ENCODE measurements at places on chromosomes 12 and 14.

- no peak for DNase-seq
These were observed 134.0 kb upstream of the DYRK2 start for GRCh38 chr12:67514502-67514901.

DNA sequence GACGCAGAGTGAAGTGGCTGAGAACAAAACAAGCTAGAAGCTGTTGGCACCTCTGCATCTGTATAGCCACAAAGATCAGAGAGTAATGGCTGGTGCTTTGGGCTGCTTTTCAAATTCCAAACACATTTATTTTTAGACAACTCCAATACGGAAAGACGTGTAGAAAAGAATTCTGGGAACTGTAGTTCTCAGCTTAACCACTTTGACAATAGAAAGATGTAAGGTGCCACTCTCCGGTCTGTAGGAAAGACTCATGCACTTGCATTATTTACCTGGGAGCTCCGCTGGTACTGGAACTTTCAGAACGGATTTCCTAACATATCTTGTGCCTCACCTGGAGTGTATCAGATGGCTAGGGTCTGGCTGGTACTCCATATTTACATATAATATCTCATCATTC is 1.8 kb upstream of the OR4K2 start:
- DNase-seq = no peak

- DNase-seq = peak; percentile 31
These were observed 7.6 kb downstream of the GCH1 start for GRCh38 chr14:54894995-54895394.

GRCh38 chr14:100865682-100866591 is 37.6 kb downstream of the RTL1 start:
- no peak for DNase-seq

DNA sequence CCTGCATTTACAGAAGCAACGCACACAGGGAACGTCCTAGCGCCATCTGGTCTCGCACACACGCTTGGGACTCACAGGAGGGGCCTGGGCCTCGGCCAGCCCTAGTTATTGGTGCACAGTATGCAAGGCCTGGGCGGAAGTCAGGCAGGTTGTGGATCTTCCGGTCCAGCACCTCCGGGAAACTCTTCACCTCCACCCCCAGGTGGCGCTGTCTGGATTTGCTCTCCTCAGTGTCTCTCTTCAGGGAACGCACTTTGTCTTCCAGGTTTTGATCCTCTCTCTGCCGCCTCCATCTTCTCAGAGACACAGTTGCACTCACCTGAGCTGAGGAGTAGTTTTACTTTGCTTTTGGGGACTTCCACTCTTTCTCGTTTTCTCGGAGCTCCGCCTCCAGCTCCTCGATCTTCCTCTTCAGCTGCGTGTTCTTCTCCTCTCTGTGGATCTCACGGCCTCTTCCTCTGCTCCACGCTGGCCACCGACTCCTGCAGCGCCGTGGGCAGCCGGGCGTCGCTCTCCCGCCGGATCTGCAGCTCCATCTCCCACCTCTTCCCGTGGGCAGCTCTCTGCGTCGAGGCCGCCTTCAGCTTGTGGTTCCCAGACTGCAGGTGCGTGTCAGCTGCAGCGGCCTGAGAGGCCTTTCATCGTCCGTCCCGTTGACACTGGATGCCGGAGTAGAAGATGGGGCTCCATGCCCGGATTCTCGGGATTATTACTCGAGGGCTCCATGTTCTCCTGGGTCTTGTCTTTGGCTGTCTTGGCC is 933.8 kb downstream of the TMEM121 start:
- no peak for DNase-seq

GRCh38 chr12:112466011-112466422 is 47.3 kb downstream of the PTPN11 start:
- no peak for DNase-seq

DNA sequence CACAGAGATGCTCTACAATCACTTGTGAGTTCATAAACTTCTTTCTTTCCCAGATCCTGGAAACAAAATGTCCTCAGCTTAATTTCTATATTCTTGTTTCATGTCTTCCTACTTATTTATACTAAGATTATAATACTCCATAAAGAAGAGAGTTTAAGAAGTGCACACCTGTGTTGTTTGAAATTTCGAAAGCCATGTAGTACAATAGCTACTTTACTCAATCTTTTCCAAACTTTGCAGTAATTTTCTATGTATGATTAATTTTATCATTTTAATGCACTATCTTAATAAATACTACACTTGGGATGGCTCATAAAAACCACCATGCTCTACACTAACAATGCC is 300 bp upstream of the TTC5 start:
- no peak for DNase-seq

DNA sequence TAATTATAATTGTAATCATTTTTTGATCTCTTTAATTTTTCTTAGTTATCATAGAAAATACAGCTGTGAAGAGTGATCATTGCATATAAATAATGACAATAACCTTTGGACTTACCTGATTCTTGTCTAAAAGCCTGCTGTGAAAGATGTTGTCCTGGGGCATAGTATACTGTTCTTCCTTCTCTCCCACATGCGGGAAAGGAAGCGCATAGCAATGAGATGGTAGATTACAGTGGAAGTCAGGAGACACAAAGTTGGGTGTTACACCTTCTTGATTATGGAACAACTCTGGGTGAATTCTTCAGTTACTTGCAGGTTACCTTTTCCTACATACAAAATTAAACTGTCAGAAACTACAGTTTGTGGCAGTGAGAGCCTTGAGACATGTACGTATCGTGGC is 140.8 kb downstream of the KTN1 start:
- peak; percentile 9 for DNase-seq

- DNase-seq = peak; percentile 62
These were observed 27.1 kb upstream of the LUM start for GRCh38 chr12:91138337-91138920.

DNA sequence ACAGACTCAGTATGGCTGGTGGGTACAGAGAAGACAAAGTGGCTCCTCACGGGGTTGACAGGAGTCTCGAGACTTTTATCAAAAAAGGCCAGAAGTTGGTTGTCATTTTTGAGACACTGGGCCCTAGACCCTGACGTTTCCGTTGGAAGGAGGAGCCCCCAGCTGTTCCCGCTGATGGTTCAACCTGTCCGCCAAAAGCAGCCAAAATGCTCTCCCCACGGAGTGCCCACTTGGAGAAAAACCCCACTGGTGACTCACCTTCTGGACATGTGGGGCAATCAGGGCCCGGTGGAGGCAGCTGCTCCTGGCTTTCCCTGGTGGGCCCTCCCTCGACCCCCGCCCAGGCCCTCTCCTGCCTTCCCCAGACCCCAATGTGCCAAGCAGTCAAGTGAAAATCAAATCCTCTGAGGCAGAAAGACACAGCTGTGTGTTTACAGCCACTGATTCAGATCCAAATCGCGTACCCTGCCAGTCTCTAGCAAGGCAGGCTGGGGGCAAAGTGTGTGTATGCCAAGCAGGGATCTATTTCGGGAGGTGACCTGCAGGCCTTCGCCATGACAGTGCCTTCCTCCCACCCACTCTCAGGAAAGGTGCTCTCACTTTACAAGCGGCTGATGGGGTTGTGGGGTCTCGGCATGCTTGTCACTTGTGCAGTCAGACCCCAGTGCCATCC is 347.4 kb downstream of the DPF3 start:
- DNase-seq = no peak

DNA sequence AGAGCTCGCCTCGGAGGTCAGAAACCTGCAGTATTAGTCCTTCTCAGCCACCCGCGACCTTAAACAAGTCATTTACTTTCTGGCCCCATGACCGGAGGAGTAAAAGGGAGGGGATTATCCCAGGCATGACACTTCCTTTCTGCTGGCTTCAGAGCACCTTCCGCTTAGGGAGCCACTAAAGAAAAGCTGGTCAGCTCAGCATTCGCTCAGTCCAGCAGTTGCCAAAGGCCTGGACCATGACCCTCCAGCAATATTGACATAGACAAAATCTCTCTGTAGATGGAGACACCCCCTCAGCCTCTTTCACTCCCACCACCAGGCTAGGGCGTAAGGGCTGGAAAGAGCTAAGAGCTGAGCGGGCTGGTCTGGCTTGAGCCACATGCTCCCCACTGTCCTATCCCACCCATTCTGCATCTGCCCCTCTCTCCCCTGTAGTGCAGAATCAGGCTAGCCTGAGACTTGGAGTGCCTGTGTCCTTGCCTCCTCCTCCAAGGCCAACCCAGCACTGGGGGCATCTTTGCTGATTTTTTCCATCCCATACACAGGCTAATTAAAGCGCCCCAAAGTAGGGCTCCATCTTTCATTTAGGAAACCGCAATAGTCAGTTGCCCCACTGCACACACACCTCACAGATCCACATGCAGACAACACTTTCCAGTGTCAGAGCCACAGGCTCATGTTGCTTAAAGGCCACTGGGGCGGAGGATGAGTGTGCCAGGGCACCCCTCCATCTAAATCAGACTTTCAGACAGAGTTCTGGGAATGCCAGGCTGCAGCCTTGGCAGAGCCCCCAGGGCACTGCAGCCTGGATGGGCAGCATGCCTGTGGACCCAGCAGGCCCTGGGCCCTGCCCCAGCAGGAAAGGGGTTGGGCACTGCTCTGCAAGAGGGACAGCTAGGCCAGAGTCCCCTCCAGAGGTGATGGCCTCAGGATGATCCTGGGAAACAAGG is 4.0 kb upstream of the CPNE6 start:
- DNase-seq = no peak

DNA sequence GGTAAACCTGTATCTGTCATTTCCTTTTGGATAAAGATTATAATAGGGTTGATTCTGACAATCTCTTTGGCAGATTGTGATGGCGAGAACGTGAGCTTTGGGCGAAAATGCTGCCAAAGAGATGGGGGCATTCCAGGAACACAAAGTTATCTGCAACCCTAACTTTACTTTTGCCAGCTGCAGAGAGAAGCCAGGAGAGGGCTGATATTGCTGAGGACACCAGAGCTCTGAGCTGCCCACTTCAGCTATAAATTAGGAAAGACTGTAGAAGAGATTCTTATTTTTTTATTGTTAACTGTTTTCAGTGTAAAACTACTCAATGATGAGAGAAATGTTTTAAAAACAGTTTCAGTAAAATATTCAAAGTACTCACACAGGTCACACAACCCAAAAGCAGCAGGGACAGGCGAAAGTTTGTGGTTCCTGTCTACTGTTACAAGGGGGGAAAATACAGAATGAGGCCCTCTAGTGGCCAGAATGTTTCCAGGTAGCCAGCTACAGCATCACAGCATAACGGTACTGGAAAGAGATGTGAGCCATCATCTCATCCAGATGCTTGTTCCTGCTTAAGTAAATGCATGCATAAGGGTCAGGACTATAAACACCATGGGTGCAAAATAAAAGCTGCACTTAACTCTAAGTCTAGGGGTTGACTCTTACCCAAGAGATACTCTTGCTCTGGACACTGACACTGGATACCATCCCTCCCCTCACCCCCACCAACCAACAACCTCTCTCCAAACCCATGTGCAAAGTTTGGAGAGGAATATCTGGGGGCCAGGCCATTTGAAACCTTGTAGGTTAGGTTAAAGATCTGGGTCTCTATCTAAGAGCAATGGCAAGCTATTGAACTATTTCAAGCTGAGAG is 498.4 kb downstream of the RMST start:
- peak; percentile 5 for DNase-seq

DNA sequence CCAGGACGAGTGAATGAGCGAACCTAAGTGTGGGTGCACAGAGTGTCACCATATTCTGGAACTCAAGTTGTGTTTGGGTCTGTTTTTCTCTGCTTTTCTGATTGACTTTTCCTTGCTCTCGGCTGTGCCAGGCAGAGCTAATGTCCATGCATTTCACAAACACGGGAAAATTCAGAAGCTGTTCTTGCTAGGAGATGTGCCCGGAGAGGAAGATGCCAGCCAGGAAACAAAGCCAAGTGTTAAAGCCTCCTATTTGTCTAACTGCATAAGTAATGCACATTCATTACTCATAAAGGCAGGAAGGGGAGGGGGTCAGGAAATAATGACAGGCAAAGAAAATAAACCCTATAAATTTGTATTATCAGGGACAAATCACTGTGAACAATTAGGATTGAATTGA is 250.4 kb upstream of the SFSWAP start:
- no peak for DNase-seq

GRCh38 chr12:93571925-93572711 is at the start of gene SOCS2:
SOCS2 (plus strand) TSS chr12:93572675; CDS start chr12:93572898, 223 bp downstream.
- DNase-seq = no peak

- peak; percentile 30 for DNase-seq
These were observed 4.7 kb upstream of the PPP1R1A start for GRCh38 chr12:54593135-54593534.

DNA sequence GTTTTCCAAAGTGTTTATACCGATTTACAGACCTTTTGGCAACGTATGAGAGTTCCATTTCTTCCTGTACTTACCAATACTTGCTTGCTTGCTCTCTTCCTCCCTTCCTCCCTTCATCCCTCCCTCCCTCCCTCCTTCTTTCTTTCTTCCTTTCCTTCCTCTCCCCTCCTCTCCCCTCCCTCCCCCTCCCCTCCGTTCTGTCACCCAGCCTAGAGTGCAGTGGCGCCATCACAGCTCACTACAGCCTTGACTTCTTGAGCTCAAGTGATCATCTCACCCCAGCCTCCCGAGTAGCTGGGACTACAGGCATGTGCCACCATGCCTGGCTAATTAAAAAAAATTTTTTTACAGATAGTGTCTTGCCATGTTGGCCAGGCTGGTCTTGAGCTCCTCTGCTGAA is 40.4 kb downstream of the DIP2B start:
- DNase-seq = no peak

DNA sequence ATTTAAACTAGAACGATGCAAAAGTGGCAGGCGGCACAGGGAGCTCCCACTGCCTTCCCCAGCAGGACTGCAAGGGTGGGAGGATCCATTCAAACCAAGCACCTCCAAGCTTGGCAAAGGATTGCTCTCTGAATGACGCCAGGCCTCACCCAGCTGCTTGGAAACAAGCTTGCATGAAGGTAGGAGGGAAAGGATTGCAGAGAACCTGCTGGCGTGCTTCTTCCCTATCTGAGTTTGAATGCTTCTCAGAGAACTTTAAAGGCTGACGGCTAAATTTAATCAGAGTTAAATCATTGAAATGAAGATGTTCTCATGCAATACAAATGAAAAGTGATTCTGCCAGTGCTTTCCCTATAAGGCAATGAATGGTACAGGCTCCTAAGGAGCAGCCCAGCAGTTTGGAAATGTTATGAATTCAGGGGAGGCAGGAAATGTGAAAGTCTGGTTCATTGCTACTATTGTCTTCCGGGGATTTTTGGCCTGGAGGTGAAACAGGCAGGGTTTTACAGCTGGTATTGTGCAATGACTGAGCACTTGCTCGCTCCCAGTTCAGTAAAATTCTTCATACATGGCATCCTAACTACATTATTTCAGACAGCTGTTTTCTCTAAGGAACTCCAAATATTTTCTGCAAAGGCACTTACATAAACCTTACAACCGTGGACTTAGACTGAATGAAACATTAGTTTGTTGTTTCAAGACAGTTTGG is 31.9 kb upstream of the DUSP6 start:
- peak; percentile 95 for DNase-seq

GRCh38 chr12:75374971-75375370 is 15.9 kb upstream of the GLIPR1L2 start:
- no peak for DNase-seq

- DNase-seq = peak; percentile 47
These were observed 31.5 kb upstream of the SRP54 start for GRCh38 chr14:34951286-34951685.

DNA sequence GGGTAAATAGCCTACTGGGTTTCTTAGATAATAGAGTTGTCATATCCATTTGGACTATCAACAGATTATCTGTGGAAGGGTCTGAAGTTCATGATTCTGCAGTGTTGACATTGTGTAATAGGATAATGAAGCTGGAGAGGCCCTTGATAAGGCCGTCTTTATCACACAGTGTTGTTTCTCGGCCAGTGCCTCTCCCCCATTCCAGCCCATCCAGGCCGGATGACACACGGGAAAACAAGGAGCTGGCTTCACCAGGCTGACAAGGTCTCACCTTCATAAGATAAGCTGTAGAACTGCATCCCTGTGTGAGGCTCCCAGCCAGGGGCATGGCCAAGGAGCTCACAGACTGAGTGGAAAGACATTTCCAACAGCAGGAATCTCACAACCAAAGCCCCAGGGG is 8.7 kb upstream of the EML1 start:
- DNase-seq = no peak
